ENCODE measurements at places on chromosomes 3 and 15.

DNA sequence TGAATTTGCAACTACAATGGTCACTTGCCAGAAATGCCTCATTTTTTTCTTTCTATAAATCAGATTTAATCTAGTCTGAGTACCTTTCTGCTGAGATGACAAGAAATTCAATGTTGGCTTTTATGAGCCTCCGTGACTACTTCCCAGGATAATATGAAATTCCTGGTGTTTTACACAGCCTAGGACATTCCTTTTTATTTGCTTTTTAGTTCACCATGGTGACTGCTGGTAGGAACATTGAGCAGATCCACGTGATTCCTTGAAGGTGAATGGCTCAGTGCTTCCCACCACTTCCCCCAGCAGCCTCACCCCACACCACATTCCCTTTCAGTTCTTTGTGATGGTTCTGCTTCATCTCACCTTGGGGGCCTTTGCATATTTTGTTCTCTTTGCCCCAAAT is 4.3 kb upstream of the NPTN start:
- DNase-seq, result peak; percentile 77

DNA sequence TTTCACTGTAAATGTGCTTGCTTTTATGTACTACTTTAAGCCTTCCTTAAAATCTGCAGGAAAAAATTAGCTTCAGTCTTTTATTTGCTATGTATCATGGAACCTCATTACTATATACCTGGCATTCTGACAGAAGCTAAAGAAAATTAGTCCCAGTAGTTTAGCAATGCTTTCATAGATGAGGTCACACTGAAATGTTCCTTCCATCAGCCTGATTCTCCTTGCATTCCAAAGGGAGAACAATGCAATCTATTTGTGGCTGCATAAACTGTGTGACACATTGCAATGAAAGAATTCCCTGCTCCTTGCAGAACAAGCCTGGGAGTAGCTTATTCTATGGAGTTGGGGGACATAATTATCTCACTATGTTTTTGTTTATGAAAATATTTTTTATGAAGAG is 691.5 kb upstream of the ARPP21 start:
- peak; percentile 85 for DNase-seq

- peak; percentile 96 for DNase-seq
Measured at GRCh38 chr15:80777137-80777536, 2.0 kb upstream of the CEMIP start.

- DNase-seq, result no peak
Measured at GRCh38 chr3:40187945-40188344, 121.6 kb upstream of the EIF1B start.

GRCh38 chr15:99202176-99202552 is 47.2 kb downstream of the TTC23 start:
- DNase-seq, result no peak

- DNase-seq, result no peak
Measured at GRCh38 chr3:95629802-95630201, 1184.6 kb upstream of the EPHA6 start.

DNA sequence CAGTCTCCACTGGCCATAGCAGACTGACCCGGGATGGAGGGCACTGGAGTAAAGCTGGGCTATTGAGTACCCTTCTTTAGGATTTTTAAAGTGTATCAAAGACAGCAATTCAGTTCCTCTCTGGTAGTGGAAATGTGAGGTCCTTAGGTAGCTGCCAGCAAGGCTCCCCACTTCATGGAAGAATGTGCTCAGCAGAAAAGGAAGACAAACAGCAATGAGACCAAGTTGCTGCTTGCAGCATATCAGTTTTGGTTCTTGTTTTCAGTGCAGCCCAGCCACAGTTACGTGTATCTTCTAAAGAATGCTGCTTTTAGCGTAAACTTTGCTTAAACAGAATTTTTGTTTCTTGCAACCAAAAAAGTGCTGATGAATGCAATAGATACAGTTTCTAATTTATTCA is 374.0 kb upstream of the CBLB start:
- no peak for DNase-seq

DNA sequence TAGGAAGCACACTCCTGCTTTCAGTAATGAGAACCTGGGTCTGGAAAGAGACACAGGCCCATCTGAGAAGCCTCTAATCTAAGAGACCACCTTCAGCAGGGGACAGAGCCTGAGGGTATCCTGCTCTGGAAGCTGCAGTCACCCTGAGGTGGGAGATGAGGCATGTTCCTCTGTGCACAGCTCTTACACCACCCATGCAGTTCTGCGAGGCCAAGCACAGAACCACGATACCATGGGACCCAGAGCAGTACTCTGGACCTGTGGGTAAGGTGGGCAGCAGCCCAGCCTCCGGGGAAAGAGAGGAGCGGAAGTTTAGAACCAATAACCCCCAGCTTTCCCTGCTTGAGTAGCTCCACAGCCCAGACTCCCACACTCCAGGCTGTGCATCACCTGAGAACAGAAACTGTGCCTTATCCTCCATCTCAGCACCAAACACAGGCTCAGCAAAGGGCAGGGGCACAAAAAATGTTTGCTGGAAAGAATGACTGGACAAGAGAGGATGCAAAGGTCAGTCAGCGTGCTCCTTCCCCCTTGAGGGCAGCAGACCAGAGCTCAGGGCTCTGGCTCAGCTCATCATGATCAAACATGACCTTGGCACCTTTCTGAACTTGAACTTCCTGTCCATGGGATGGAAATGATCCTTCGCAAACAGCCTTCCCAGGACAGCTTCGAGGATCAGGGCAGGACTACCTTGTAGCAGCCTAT is 43.1 kb downstream of the RBPMS2 start:
- DNase-seq, result no peak

- DNase-seq, result peak; percentile 47
Measured at GRCh38 chr3:117278424-117279190, 569.0 kb downstream of the TUSC7 start.

DNA sequence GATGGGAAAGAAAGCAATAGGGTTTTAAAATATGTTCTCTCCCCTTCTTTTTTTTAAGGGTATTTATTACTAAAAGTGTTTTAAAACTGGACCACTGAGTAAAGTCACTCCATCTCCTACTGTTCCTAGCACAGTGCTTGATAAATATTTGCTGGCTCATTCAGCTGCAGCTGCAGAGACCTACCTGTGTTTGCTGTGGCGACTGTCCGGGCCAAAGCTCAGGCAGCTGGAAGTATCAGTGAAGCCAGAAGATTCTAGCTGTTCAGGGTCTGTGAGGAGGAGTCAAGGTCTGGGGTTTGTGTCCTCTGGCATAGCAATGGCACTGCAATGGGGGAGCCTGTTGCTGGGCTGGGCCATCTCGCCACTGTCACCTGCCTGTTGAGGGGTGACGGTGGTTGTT is 109.9 kb downstream of the RPLP1 start:
- DNase-seq, result no peak

DNA sequence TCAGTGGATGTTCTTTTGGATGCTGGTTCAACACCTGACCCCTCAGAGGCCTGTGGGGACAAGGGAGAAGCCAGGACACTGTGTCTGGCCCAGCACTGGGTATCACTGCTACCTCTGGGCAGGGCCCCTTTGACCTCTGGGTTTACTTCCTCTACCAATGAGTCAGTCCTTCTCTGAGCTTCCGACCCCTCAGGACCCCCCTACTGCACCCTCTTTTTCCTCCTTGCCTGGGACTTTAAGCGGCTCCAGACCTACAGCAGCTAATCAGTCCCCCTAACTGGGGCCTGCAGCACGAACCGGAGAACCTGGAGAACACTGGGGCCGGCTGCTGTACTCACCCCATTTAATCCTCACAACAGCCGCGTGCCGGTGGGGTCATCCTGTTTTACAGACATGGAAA is 3.8 kb downstream of the CHST14 start:
- no peak for DNase-seq

- DNase-seq, result no peak
Measured at GRCh38 chr3:125151442-125151817, 61.1 kb downstream of the SLC12A8 start.

GRCh38 chr15:72147418-72147817 is 29.2 kb downstream of the SENP8 start:
- DNase-seq, result no peak

GRCh38 chr15:88949734-88950400 is 36.7 kb upstream of the MFGE8 start:
- no peak for DNase-seq
